ENCODE measurements at places on chromosomes 16 and 17.

GRCh38 chr16:1005286-1005685 lies 23.7 kb downstream of the SOX8 start:
- DNase-seq: no peak

DNA sequence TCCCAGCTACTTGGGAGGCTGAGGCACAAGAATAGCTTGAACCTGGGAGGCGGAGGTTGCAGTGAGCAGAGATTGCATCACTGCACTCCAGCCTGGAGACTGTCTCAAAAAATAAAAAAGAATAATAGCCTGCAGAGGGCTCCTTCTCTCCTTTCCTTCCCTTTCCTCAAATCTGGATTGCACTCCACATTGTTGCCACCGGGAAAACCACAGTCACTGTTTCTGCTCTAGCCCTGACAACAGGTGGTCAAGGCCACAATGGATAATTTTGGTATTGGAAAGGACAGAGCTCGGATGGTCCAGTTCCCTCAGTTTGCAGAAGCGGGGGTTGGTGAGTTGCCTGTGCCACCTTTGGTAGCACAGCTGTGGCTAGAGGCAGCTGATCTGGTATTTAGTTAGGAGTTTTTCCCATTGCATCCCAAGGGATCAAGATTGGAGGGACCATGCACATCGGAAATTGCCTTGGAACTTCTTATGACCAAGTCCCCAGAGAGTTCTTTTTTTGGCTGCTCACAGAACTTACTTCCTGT lies 44.7 kb upstream of the PRSS54 start:
- no peak for DNase-seq

DNA sequence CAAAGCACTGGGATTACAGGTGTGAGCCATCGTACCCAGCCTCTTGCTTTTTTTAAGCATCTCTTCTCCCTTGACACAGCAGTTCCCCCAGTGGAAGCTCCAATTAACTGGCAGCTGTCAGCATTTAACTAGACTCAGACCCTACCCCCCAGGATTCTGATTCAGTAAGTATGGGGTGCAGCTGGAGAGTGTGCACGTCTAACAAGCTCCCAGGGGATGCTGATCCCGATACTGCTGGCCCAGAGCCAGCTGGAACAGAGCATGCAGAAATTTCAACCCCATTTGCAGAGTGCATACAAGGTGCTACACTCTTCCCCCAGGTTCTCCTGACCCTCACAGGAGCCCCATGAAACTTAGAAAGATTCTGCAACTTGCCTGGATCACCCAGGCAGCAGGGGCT lies 27.7 kb upstream of the BCO1 start:
- DNase-seq: no peak

GRCh38 chr17:54425671-54426070 lies 475.0 kb upstream of the TOM1L1 start:
- no peak for DNase-seq

- peak; percentile 95 for DNase-seq
Measured at GRCh38 chr16:30741461-30741914, 6.7 kb upstream of the PHKG2 start.

GRCh38 chr17:36687736-36688135 lies 86.4 kb downstream of the MRM1 start:
- no peak for DNase-seq

GRCh38 chr16:3028716-3029319 lies 5.0 kb downstream of the THOC6 start:
- DNase-seq: no peak

DNA sequence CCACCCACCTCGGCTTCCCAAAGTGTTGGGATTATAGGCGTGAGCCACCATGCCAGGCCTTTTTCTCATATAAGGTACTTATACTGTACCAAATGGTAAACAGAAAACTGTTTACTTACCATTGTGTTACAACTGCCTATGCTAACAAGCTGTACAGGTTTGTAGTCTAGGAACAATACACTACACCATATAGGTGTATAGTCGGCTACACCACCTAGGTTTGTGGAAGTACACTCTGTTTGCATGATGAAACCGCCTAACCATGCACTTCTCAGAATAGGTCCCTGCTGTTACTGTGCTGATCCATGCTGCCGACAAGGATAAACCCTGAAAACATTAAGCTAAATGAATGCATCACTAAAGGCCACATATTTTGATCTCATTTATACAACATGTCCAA lies 18.9 kb downstream of the DNAJA2 start:
- DNase-seq: no peak

GRCh38 chr16:20881503-20881878 lies 18.7 kb downstream of the DCUN1D3 start:
- no peak for DNase-seq

- no peak for DNase-seq
Measured at GRCh38 chr16:56347670-56348069, 77.7 kb downstream of the AMFR start.

GRCh38 chr17:31654936-31655335 lies 204.1 kb downstream of the COPRS start:
- DNase-seq: peak; percentile 76

- no peak for DNase-seq
Measured at GRCh38 chr17:51921500-51921899, 237.0 kb downstream of the CA10 start.

DNA sequence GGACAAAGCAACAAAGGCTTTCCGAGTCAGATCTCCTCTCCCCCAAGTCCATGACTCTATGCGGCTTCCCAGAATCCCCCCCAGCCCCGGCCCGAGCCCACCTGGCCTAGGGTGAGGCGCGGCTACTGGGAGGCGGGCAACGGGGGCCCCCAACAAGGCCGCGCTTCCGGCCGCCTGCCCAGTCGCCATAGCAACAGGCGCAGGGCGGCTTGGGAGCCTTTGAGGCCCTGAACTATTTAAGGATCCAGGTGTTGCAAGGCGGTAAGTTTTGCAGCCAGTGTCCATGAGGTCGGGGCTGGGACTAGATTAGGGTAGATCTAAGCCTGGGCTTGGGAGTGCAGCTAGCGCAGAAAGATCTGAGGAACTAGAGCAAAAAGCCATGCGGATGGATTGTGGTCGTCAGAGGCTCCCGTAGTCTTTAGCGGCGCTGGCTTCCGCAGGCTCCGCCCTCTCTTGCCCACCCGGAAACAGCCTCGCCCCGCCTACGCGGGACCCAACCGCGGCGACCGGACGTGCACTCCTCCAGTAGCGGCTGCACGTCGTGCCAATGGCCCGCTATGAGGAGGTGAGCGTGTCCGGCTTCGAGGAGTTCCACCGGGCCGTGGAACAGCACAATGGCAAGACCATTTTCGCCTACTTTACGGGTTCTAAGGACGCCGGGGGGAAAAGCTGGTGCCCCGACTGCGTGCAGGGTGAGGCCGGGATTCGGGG lies at the start of the genes KIAA0753 and TXNDC17:
KIAA0753 (minus strand) TSS at position 176 of the 711 bp plus-strand sequence. CDS start 5,608 bp downstream, outside the sequence.
TXNDC17 (plus strand) TSS at position 525 of the 711 bp plus-strand sequence; CDS start at position 548, 23 bp downstream.
- peak; percentile 81 for DNase-seq

- no peak for DNase-seq
Measured at GRCh38 chr17:16529906-16530305, 37.9 kb upstream of the LRRC75A start.

GRCh38 chr16:83955218-83956130 lies 2.4 kb downstream of the OSGIN1 start:
- no peak for DNase-seq

- no peak for DNase-seq
Measured at GRCh38 chr16:9903-10665, 43.3 kb downstream of the POLR3K start.

GRCh38 chr17:67441052-67441895 lies 64.2 kb downstream of the PITPNC1 start:
- peak; percentile 8 for DNase-seq

DNA sequence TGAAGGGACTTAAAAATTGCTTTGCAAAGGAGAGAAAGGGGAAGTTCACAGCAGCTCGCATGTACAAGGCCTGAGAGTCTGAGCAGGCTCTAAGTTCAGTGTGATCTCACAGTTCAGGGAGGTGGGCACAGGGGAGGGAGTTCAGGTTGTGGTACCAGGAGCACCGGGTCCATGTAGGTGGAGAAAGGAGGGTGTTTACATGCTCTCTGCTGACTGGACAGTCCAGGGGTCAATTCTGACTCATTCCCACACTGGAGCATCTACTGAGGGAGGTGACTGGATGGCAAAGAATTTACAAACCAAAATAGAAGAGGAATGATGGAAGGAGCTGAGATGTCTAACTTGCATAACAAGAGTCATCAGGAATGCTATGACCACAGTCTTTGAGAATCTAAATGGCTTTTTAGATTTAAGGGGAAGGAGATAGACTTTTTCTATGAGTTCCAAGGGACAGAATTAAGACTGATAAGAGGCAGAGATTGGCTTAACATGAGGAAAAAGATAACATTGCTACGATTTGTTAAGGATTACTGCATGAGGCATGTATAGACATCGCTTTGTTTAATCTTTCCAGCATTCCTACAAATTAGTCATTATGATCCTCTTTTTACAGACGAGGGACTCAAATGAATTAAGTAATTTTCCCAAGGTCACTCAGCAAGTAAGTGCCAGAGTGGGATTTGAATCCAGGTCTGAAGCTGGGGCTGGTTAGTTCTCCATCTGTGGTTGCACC lies 29.9 kb downstream of the MIS12 start:
- DNase-seq: peak; percentile 89

- no peak for DNase-seq
Measured at GRCh38 chr16:80330150-80330549, 210.6 kb upstream of the DYNLRB2 start.

DNA sequence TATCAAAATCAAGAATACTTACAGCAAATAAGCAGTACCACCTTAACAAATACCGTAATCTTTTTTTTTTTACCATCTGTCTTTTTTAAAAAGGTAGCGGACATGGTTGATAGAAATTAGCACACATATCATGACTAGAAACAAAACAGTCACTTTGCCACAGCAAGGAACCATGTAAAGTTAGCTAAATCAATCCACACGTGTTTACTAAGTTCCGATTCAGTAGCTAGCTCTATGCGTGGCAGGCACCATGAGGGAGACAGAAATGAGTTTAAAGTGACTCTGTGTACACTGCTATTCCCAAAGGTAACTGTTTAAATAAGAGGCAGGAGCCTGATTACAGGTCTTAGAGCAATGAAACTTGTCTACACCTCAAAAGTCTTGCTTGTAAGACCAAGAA lies 108.6 kb downstream of the XYLT1 start:
- DNase-seq: no peak

DNA sequence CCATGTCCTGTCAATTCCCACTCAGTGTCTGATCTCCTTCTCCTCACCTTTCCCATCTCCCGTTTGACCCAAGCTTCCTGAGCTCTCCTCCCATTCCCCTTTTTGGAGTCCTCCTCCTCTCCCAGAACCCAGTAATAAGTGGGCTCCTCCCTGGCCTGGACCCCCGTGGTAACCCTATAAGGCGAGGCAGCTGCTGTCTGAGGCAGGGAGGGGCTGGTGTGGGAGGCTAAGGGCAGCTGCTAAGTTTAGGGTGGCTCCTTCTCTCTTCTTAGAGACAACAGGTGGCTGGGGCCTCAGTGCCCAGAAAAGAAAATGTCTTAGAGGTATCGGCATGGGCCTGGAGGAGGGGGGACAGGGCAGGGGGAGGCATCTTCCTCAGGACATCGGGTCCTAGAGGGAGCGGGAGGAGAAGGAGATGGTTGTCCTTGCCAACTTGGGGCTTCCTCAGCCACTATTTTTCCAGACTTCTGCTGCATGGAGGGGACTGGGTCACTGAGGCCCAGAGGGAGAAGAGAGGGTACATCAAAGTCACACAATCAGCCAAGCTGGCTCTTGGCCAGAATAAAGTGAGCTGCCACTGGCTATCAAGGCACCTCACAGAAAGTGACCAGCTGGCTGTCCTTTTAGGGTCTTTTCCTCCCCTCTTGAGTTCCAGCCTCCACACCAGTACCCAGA lies 1.9 kb upstream of the TBC1D10B start:
- no peak for DNase-seq

GRCh38 chr16:14028202-14028601 lies 42.9 kb upstream of the MRTFB start:
- no peak for DNase-seq

- no peak for DNase-seq
Measured at GRCh38 chr16:48947371-48947713, 334.3 kb downstream of the CBLN1 start.

- DNase-seq: peak; percentile 55
Measured at GRCh38 chr17:40355123-40355803, 9.3 kb downstream of the GJD3 start.

- DNase-seq: no peak
Measured at GRCh38 chr17:45020354-45021138, 30.9 kb downstream of the DCAKD start.

- DNase-seq: no peak
Measured at GRCh38 chr17:50837980-50838954, 2.9 kb downstream of the WFIKKN2 start.

GRCh38 chr17:72432143-72432621 lies 311.4 kb downstream of the SOX9 start:
- DNase-seq: no peak

DNA sequence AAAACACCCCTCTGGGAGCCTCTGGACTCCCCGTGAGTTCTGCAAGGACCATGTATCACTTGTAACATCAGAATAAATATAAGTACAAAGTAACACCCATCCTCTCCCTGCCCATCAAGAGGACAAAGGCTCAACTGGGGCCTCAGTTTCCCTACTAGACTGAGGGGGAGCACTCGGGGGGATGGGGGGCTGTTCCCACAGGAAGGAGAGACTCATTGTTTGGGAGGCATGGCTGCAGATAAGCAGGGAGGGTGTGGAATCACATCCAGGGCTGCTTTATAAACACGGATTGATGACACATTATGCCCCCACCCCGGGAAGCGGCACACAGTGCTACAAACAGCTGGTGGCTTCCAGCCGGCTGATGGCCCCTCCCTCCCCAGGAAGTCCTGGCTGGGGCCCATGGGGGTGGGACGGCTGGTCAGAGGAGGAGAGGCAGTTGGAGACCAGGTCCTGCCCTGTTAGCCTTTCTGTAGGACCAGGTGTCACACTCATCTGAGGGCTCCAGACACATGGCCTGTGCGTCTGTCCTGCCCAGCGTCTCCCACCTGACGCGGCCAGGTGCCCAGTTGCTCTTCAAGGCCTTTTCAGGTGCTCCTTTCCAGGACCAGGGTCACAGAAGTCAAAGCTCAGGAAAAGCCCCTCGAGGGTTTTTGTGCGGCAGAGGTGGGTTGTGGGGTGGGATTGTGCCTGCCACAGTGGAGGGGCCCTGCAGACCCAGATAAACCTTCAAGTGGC lies 1.3 kb upstream of the MPG start:
- DNase-seq: peak; percentile 64

DNA sequence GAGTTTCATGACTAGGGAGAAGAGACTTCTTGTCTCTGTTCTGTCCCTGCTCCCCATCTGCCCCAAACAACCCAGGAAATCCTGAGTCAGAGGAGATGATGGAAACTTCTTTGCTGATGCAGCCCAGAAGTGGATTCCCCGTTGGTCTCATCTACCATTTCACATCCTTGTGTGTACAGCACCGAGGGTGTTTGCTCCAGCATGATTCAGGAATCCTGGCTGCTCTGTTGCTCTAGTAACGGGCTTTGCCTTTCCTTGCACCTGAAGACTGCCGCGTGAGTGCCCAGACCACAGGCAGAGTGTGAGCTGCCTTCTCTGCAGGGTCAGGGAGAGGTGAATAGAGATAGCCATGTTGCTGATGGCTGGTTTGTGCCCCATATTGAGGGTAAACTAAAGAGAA lies 408.4 kb downstream of the CPPED1 start:
- DNase-seq: no peak

- DNase-seq: peak; percentile 71
Measured at GRCh38 chr17:7589204-7589868, 558 bp downstream of the SOX15 start.

- no peak for DNase-seq
Measured at GRCh38 chr16:65950211-65950610, 416.3 kb upstream of the CDH5 start.

- DNase-seq: no peak
Measured at GRCh38 chr17:46950997-46951621, 27.9 kb downstream of the RPRML start.

- DNase-seq: no peak
Measured at GRCh38 chr16:53971616-53972015, 267.7 kb downstream of the FTO start.

All from RWPE1 (cell line).